ENCODE measurements at places on chromosomes 16 and 17.

GRCh38 chr16:47694543-47694942, 233.4 kb downstream of the PHKB start:
- no peak for DNase-seq

DNA sequence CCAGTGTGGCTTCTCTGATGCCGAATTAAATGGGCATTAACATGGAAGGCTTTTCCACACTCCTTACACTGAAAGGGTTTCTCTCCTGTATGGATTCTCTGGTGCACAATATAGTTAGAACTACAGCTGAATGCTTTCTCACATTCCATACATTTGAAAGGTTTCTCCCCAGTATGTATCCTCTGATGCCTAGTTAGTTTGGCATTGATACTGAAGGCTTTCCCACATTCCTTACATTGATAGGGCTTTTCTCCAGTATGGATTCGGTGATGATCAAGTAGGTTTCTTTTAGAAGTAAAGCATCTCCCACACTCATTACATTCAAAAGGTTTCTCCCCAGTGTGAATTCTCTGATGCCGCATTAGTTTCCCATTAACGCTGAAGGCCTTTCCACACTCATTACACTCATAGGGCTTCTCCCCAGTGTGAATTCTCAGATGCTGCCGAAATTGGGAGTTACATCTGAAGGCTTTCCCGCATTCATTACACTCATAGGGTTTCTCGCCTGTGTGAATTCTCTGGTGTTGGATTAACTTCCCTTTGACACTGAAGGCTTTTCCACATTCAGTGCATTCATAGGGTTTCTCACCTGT, 6.5 kb upstream of the TLE7 start:
- no peak for DNase-seq

DNA sequence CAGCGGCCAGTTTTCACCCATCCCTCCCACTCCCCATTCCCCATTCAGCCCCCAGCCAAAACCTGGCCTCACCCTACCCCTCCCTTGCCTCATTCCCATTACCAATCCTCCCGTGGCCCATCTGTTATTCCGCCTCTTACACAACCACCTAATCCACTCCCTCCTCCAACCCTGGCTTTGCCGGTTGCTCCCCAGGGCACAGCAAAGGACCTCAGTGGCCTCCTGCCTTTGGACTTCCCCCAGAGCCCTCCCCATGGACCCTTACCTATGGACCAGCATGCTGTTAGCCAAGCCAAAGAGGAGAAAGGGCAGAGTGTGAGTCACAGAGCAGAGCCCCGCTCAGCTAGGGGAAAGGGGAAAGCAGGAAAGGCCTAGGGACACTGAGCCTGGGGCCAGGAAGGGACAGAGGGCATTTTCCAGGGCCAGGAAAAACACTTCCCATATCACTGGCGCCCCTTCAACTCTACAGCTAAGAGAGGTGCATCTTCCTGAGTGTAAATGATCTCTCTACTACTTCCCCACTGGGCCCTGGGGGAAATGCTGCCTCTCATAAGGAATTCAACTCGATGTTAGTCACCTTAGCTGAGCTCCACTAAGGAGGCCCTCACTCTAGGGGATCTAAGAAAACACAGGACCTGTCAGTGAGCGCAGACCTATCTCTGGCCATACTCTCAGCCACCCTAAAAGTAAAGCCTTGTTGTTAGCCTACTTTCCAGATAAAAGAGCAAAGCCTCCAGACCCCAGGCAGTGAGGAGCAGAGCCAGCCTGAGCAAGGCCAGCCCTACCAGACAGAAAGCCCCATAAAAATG, 10.6 kb downstream of the PEMT start:
- no peak for DNase-seq

GRCh38 chr16:29974291-29975133, 844 bp downstream of the TAOK2 start:
- peak; percentile 34 for DNase-seq

DNA sequence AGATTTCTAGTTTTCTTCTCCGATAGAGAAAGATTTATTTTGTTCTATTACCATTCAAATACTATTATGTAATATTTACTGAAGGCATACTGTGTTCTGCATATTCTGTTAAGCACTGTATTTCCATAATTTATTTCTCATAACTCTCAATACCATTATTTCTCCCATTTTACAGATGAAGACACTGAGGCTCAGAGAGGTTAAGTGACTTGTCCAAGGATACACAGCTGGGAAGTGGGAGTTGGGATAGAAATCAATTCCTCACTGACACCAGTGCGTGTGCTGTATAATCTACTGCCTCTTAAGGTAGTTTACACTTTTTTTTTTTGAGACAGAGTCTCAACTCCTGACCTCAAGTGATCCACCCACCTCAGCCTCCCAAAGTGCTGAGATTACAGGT, 7.4 kb downstream of the NLRC3 start:
- DNase-seq = no peak

DNA sequence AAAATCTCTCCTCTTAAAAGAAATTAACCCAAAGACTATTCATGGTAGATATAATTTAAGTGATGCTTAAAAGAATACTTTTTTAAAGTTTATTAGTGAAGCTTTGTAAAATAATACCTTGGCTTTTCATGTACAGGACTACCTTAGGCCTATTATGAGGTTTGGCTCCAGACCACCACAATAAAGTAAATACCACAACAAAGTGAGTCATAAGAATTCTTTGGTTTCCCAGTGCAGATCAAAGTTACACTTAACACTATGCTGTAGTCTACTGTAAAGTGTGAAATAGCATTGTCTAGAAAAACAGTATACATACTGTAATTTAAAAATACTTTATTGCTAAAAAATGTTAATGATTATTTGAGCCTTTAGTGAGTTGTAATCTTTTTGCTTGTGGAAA, 31.7 kb downstream of the CLTC start:
- no peak for DNase-seq

- peak; percentile 77 for DNase-seq
These were observed at the start of gene ARHGAP23 for GRCh38 chr17:38428112-38428642. Gene ARHGAP23 (plus strand): TSS chr17:38428464. CDS start chr17:38428486, 22 bp downstream.

DNA sequence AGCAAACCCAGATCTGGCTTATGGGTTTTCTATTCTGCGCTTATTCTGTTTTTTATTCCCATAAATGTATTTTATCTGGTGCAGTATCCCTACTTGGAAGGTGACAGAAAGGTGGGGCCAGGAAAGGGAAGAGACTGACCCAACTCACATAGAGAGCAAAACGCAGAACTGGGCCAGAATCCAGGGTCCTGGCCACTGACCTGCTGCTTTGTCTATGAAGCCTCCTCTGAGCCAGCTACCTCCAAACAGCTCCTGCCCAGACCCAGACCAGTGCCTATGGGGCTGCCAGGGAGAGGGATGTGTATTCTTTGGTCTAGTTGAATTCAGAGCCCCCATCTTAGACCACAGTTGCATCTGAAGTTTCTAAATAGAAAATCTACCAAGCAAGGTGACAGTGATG, 36.4 kb upstream of the CES5A start:
- DNase-seq = no peak

DNA sequence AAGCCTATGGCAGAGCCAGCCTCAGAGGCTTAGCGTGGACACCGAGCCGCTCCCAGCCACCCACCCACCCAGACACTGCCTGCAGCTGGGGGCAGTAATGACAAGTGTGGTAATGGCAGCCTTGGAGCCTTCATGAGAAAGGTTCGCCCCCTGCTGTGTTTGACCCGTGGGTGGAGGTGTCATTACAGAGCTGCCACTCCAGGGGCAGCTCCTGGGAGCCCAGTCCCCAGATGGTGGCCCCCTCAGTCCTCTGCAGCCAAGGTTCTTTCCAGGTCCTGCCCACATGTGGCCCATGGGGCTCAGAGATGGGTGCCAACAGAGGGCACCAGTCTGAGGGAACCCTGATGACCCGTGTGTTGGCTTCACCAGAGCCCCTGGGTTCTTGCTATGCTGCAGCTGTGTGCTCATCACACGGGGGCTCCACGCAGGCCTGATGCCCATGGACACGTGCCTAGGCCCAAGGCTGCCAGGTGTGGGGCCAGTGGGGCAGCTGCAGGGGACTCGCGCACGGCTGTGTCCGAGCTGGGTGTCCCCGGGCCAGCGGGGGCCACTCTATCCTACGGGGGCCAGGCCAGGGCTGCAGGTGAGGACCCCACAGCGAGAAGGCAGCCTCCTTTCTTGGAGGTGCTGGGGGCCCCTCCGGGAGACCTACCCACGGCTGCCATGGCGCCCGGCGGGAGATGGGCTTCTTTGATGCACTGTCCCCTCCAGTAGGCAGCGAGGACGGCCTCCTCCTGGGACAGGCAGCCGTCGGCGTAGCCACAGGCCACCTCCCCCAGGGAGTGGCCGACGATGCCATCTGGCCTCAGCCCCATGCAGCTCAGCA, 8.1 kb downstream of the FASN start:
- no peak for DNase-seq

DNA sequence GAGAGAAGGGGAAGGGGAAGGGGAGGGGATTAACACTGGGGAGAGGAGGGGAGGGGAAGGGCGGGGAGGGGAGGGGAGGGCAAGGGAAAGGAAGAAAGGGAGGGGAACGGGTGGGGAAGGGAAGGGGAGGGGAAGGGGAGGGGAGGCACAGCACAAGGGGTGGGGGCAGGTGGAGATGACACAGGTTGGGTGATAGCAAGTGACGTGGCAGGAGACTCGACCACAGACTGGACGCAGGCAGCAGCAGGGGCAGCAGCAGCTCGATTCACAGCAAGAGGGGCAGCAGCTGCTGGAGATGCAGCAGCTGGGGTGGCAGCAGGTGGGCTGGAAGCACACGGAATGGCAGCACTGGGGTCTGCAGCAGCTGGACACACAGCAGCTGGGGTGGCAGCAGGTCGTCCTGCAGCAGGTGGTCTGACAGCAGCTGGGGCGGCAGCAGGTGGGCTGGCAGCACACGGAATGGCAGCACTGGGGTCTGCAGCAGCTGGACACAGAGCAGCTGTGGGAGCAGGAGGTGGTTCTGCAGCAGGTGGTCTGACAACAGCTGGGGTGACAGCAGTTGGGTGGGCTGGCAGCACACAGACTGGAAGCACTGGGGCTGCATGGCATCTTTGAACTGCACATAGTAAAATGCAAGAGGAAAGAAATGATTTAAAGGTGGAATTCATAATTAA, at the start of gene KRTAP4-16:
KRTAP4-16 (minus strand) TSS at position 624 of the 674 bp plus-strand sequence; CDS start at position 624, 0 bp downstream.
- no peak for DNase-seq

GRCh38 chr16:14464192-14464591, 165.9 kb downstream of the PARN start:
- DNase-seq = no peak

- no peak for DNase-seq
These were observed 7.9 kb downstream of the QPRT start for GRCh38 chr16:29686740-29687332.
